MV-4-11 (cell line): ENCODE measurements at places on chromosomes 13 and 19.

DNA sequence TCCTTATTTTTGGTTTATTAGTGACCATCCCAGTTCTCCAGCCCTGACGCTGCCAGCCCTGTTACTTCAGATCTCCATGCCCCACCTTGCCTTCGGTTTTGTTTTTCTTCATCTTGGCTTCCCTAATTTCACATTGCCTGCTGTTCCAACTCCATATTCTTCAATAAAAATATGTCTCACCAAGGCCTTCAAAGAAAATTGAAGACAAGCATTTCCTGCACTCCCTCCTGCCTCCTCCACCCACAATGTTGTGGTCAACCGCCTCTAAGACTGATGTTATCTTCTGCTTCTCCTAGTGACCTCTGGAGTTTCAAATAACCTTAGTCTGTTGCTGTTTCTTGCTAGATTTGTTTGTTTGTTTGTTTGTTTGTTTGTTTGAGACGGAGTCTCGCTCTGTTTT is 14.6 kb downstream of the PLD3 start:
- DNase-seq = peak; percentile 91

GRCh38 chr13:110643324-110643723 is 28.0 kb downstream of the NAXD start:
- no peak for DNase-seq

DNA sequence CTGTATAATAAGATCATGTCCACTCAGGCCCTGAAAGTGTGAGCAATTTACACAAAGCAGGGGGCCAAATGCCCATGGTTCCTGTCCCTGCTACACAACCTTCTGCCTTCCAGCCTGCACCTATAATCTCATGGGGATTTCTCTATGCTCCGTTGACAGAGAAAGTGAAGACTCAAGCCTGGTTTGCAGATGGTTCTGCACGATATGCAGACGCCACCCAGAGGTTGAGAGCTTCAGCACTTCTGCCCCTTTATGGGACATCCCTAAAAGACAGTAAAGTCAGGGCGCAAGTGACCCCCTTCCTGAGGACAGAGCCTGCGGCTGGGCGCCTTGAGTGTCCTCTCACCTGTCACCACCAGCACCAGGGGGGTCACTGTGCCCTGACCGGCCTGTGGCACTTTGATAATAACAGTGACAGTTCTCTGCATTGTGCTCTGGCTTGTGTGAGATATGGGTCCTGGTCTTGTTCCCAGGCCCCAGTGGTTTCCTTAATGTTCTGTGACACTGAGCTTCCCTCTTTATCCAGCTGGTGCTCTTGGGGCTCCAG is 15.1 kb downstream of the LILRA5 start:
- DNase-seq = peak; percentile 55

DNA sequence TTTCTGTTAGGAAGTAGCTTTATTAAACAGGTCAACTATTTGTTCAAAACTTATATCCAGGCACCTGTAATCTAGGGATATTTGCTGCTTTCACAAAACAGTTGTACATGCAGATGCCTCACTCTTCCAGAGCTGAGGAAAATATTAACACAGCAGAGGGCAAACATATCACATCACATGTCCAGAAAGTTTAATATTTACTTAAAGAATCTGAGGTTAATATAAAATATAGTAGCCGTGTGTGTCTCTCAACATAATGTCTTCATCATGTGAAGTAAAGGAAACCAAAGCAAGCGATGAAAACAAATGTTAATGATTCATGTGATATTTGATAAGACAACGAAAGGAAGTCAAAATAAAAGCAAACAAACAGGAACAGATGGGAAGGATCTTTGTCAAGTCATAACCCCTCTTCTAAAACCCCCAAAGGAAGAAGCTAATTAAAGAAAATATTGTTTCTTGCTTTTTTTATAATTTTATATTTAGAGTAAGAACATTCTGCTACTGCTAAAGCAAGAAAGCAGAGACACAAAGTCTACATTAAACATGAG is 418.8 kb downstream of the DACH1 start:
- no peak for DNase-seq

GRCh38 chr13:103331924-103332323 is 265.7 kb upstream of the SLC10A2 start:
- no peak for DNase-seq
